Lung (tissue), 17 donors: ENCODE measurements at places on chromosomes 5 and 9. TPM values are rescaled to one million over a fixed set of nuclear protein-coding genes. Genes with fewer than 3 reads are reported as not detected.
A peak's percentile ranks its signal among the peaks of the same experiment; 100 is the strongest.

GRCh38 chr5:122638581-122638980 is 136.3 kb upstream of the SNX2 start:
- DNase-seq: no peak

GRCh38 chr5:83487155-83487554 is 15.6 kb downstream of the VCAN start:
- no peak for DNase-seq

- no peak for DNase-seq
These were observed 63.6 kb downstream of the MRPL36 start for GRCh38 chr5:1736065-1736464.

DNA sequence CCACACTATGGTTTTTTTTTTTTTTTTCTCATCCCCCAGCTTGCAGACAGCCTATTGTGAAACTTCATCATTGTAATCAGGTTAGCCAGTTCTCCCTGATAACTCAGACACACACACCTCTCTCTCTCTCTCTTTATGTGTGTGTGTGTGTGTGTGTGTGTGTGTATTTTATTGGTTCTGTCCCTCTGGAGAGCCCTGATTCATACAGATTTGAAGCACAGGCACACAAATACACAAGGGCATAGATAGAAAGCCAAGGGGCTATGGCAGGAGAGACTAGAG is 20.6 kb upstream of the VCAN start:
- no peak for DNase-seq

GRCh38 chr5:142542906-142543305 is 143.0 kb downstream of the FGF1 start:
- DNase-seq: peak; percentile 86

DNA sequence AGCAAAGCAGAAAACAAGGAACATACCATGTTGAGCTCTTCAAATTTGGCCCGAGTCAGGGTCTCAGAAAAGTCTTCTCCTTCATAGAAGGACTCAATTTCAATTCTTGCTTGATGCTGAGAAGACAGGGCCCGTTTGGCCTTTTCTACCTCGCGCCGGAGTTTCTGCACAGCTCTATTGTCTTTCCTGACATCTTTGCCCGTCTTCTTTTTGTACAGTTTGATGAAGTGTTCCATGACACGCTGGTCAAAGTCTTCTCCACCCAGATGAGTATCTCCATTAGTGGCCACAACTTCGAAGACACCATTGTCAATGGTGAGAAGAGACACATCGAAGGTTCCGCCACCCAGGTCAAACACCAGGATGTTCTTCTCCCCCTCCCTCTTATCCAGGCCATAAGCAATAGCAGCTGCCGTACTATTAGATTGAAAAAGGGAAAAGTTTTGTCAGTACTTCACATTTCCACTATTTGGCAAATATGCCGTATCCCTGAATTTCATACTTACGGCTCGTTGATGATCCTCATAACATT is 2.2 kb downstream of the HSPA5 start:
- DNase-seq: no peak

GRCh38 chr5:174409070-174409469 is 315.3 kb upstream of the MSX2 start:
- no peak for DNase-seq

GRCh38 chr9:79694208-79694607 is 122.4 kb downstream of the TLE4 start:
- no peak for DNase-seq

DNA sequence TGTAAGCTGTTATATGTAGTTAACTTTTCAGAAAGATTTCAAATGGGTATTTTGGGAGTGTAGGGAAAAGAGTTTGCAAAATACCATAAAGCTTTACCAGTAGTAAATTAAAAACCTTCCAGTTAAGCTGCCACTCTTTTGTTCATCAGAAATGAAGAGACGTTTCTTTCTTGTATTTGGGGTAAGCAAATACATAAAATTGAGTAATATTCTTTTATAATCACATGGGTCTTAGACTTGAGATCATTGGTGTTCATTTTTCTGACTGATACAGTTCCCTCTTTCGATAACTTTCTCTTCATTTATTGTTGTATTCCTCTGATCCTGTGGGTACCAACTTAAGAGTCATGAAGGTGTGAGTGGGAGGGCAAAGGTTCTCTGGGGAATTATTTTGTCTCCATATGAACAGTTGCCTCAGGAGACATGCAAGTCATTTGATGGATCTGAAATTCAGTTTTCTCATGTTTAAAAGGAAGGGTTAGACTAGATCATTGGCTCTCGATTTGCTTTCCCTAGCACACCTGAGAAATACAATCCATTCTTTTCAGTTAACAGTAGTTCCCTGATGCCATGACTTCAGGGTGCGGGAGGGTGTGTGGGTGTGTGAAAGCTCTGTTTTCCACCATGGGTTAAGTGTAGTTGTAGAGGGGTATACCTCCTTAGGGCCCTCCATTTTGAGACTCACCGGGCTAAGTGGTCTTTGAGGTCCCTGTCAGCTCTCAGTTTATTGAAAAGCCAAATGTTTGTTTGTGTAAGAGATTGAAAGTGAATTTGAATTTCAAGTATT is 47.7 kb downstream of the CNTRL start:
- no peak for DNase-seq

- no peak for DNase-seq
These were observed 177.2 kb upstream of the MAP3K1 start for GRCh38 chr5:56638061-56638621.

DNA sequence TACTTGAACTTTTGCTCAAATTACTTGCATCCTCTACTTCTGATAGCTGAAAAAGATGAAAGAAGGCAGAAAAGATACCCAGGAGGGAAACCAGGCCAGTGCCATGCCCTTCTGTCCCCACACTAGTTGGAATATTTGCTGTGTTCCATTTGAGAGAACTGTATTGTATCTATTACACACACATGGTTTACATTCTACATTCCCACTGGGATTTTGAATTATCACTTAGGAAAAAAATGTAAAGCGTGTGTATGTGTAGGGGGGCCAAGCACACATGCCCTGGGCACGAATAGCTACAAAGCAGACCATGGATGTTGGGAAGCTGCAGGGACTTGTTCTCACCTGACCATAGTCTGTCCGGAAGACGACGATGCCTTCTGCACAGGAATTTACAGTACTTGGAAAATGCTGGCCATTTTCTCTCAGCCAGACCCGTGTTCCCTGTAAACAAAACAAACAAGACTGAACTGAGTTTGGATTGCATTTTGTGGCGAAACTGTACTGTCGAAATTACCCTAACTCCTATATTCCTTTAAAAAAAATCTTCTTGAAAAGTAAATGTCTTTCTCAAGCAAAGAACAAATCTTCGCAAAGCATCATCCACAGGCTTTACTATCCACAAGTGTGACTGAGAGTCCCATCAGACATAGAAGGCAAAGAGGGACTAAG is 58.7 kb downstream of the MYO10 start:
- DNase-seq: no peak

The SUSD1 gene
- polyA plus RNA-seq: 18.6 TPM

The FBN2 gene
- 0.76 TPM for polyA plus RNA-seq

The PKN3 gene
- polyA plus RNA-seq: 13.0 TPM

The NDST1 gene
- polyA plus RNA-seq: 45.6 TPM
